ENCODE measurements at places on chromosomes 5 and 9. TPM values are rescaled to one million over a fixed set of nuclear protein-coding genes. Genes with fewer than 3 reads are reported as not detected.

Gene IFNK
- not detected for total RNA-seq

Gene INSL6
- not detected for total RNA-seq

- no peak for DNase-seq
Measured at GRCh38 chr9:73073337-73074175, 78.1 kb upstream of the ANXA1 start.

GRCh38 chr5:1555011-1555807 is 31.4 kb upstream of the LPCAT1 start:
- DNase-seq, result peak; percentile 96

Gene ANKRD18A
- 5.9 TPM for total RNA-seq

GRCh38 chr5:59174248-59174844 is 591.5 kb downstream of the RAB3C start:
- peak; percentile 63 for DNase-seq

DNA sequence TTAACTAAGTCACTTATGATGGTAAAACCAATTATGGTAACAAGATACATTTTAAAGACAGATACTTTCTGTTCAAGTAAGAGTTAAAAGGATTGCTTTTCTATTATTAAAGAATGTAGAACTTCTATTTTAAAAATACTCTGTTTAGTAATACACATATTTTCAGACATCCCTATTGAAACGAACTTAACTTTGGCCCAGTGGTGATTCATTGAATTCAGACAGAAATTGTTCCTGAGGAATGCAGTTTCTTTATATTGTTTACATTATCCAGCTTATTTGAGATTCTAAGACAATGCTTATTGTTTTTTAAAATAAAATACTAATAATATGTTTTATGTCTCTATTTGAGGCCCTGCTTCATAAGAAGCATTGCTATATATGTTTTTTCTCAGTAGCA is 816.4 kb downstream of the SEMA5A start:
- DNase-seq, result no peak

Gene GABRB2
- not detected for total RNA-seq

DNA sequence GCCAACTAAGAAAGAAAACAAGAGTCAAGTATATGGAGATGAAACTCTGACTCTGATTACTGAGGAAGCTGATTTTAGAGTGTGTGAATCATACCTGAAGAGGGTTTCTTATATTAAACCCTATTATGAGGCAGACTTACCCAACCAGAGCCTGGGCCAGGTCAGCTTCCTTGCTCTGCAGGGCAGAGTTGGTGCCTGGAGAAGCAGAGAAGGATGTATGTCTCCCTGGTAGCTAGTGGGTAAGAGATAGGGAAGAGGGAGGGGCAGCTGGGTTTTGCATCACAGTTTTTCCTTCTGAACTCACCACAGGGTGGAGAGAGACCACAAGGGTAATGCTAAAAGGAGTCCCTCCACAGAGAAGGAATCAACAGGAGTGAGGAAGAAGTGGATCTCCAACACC is 104.1 kb downstream of the CMYA5 start:
- DNase-seq, result no peak

GRCh38 chr5:126481243-126481642 is 58.0 kb downstream of the GRAMD2B start:
- DNase-seq, result no peak
